ENCODE measurements at places on chromosomes 7 and 10. TPM values are rescaled to one million over a fixed set of nuclear protein-coding genes. Genes with fewer than 3 reads are reported as not detected.

DNA sequence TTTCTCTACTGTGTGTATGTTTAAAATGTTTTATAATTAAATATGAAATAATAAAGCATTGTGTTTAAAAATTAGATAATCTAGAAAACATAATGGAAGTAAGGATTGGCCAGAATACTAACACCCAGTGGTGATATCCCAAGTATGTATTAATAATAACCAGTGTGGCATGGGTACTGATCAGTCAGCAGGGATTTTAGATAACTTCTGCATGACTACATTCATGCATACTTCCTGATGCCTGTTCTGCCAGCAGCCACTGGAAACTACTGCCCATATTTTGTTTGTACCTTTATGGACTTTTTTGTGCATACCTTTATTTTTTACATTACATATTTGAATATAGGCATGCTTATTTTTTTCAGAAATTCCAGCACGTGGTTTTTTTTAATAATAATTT is 156.6 kb upstream of the TMEM196 start:
- DNase-seq = no peak

DNA sequence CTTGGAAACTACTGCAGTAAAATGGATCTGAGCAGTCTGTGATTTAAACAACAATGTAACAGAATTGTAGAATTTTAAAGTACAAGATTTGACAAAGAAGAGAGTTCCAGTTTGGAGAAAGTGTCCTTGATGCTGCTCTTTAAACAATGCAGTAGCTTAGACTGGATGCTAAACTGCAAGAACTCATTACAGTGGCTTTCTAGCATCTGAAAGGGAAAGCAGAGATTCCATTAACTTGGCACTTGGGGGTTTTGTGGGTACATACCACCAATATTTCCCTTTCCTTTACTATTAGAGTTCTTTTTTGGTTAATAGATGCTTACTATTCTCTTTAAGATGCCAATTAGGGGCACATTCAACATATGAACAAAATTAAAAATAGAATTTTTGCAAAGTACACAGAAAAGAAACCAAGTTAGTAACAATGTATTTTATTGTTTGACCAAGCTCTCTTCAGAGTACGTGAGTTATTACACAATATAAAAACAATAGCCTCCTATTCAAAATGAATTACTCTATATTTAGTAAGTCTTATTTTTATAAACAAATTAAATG is 11.9 kb downstream of the PSTK start:
- no peak for DNase-seq

GRCh38 chr7:37945336-37945735 is 24.9 kb downstream of the EPDR1 start:
- no peak for DNase-seq

DNA sequence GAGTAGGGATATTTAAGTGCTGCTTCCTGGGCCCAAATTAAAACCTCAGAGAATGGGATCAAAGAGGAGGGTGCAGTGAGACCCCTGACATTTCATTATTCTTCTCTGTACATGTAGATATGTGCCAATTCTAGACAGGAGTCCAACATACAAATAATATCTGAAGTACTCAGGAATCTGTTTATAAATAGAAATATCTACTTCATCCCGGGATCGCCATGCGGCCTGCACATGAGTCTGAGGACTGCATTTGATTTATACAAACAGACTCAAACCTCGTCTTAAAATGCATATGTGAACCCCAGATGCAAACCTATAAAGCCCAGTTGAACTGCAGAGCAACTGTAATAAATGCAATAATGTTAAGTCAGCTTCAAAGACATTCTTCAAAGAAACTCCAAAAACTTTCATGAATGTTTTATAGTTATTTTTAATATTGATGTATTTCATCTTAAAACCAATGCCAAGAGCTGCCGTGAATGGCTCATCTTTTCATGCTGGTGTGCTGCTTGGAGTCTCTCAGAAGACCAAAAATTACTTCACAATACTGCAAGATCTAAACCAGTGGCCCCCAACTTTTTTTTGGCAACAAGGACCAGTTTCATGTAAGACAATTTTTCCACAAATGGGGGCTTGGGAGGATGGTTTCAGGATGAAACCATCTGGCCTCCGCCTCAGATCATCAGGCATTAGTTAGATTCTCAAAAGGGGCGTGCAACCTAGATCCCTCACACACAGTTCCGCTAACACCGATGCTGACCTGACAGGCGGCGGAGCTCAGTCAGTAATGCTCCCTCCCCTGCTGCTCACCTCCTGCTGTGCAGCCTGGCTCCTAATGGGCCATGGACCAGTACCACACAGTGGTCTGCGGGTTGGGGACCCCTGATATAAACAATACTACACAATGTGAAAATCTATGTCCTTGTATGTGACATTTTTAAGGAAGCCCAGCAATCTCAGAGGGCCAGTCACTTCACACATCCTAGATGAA is 166.9 kb downstream of the PARD3 start:
- no peak for DNase-seq

DNA sequence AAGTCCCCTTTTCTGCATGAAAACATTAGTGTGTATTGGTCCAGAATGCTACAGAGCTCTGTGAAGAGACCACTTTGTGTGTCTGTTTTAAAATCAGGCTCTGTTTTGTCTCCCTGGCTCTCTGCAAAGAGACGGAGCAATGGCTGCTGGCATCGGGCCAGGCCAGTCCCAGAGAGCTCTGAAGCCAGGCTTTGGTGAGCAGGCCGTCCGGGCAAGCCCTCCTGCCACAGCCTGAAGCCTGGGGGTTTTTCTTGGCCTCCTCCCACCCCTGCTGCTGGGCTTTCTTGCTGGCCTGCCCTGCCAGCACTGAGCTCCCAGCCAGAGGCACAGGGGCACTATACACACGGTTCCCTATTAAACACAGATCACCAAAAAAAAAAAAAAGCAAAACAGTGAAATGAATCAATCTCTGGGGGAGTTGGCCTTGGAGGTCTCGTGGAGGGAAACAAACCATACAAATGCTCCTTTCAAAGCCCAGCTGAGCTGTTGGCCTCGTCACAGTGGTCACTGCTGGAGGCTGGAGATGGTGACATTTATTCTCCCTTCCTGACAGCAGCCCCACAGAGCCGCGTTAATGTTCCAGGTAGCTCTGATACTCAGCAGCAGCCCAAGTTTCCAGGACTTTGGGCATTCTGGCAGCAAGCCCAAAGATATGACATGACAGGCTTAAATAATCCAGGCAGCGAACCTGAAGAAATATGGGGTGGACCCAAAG is 237.2 kb downstream of the TCF7L2 start:
- no peak for DNase-seq

GRCh38 chr10:92929896-92930295 is 81.6 kb downstream of the EXOC6 start:
- DNase-seq = no peak

- DNase-seq = no peak
These were observed 22.4 kb downstream of the ADCYAP1R1 start for GRCh38 chr7:31074403-31075085.

DNA sequence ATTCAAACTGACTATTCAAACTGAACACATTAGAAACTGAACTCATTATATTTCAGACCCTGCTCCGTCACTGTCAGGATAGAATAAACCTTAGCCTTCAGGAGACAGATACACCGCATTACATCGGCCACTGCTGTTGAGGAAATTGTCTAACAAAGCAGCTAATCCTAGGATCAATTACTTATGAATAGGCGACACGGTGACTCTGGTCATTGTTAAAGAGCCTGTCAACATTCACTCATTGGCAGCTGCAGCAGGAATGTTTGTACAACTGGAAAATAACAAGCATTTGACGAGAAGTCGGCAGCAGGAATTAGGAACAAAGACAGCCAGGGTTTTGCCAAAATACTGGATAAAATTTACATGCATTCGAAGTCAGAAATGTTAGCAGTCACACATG is 112.0 kb upstream of the MKX start:
- DNase-seq = no peak

CALML3 gene
- total RNA-seq = not detected

UROS gene
- 22.3 TPM for total RNA-seq

CCAR1 gene
- 86.6 TPM for total RNA-seq

FZD1 gene
- total RNA-seq = 0.10 TPM

Measured in CD4-positive, CD25-positive, alpha-beta regulatory T cell (primary cell).